ENCODE measurements at places on chromosomes 5 and 9. TPM values are rescaled to one million over a fixed set of nuclear protein-coding genes. Genes with fewer than 3 reads are reported as not detected.

The PAPPA gene
- 211 TPM for total RNA-seq

The AFAP1L1 gene
- total RNA-seq, result 3.4 TPM

The GMCL2 gene
- total RNA-seq, result not detected

The CACFD1 gene
- 10.4 TPM for total RNA-seq

The RHOBTB3 gene
- 273 TPM for total RNA-seq
